ENCODE measurements at places on chromosomes 1 and 21.

DNA sequence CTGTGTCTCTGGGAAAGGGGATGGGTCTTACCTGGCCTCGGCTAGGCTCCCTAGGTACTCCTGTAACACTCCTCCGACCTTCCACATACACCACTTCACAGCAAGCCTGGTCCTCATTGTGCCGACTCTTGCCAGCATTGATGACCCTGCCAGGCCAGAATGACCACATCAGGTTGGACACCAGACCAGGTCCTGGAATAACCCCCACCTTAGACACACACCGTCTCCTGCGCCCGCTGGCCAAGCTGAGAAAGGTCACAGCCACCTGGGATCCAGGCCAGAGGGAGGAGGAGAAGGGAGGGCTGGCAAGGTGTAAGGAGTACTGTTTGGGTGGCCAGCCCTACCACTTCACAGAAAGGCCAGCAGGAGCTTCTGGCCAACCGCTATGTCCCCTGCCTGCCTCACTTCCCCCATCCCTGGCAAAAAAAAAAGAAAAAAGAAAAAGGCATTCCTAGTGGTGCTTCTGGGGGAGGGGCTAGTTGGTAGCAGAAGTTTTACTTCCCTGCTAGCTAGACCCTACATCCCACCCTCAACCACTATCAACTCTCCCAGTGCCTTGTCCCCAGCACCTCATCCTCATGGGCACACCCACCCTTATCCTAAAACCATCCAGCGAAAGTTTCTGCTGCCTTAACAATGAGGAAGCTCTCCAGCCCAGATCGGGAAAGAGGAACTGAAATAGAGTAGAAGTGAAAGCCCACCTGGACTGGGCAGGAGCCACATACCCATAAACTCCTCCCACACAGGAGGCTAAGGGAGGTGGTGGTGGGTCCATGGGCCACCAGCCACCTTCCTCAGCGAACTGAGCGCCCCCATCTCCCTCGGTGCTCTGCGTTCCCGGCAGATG lies 1.4 kb downstream of the PPM1J start:
- DNase-seq, result no peak
- H3K27me3 ChIP-seq, result no peaks in the 10 kb centered on the region
- no peaks in the 10 kb centered on the region for H3K36me3 ChIP-seq
- H3K27ac ChIP-seq, result no peak overlapping the region
- H3K4me1 ChIP-seq, result peaks cover 25% of the 10 kb centered on the region
- H3K4me3 ChIP-seq, result peak overlapping the region; percentile 78

DNA sequence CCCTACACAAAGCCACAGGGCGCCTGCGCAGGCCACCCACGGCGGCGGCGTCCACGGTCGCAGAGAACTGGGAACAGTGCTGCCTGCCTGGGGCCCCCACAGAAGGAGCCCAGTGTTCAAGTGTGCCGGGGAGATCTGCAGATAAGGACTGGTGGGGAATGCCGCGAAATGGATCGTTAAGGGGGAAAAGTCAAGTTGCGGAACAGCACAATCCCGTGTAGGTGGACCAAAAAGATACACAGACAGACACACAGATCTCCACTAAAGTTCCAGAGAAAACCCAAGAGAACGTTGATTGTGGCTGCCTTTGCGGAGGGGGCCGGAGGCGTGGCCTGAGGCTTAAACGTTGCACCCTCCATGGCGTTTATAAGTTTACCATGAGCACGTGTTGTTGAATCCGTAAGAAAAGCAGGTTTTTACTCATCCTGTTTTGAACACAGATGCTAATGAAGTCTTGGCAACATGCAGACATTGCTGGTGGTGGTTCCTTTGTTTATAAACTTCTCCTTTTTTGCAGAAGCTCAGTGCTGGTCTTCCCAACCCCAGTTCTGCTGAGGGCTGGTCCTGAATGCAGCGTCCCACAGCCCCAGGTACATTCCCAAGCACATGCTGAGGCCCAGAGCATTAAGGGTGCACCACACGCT lies 4.1 kb downstream of the SPATC1L start:
- H3K4me3 ChIP-seq, result no peak overlapping the region
- no peak overlapping the region for H3K27ac ChIP-seq
- DNase-seq, result no peak
- no peaks in the 10 kb centered on the region for H3K27me3 ChIP-seq

GRCh38 chr21:42062236-42063022 lies 8.7 kb upstream of the UMODL1 start:
- H3K4me3 ChIP-seq, result no peak overlapping the region
- H3K27ac ChIP-seq, result no peak overlapping the region
- DNase-seq, result no peak
- peaks cover 10% of the 10 kb centered on the region for H3K27me3 ChIP-seq
- H3K36me3 ChIP-seq, result no peaks in the 10 kb centered on the region

DNA sequence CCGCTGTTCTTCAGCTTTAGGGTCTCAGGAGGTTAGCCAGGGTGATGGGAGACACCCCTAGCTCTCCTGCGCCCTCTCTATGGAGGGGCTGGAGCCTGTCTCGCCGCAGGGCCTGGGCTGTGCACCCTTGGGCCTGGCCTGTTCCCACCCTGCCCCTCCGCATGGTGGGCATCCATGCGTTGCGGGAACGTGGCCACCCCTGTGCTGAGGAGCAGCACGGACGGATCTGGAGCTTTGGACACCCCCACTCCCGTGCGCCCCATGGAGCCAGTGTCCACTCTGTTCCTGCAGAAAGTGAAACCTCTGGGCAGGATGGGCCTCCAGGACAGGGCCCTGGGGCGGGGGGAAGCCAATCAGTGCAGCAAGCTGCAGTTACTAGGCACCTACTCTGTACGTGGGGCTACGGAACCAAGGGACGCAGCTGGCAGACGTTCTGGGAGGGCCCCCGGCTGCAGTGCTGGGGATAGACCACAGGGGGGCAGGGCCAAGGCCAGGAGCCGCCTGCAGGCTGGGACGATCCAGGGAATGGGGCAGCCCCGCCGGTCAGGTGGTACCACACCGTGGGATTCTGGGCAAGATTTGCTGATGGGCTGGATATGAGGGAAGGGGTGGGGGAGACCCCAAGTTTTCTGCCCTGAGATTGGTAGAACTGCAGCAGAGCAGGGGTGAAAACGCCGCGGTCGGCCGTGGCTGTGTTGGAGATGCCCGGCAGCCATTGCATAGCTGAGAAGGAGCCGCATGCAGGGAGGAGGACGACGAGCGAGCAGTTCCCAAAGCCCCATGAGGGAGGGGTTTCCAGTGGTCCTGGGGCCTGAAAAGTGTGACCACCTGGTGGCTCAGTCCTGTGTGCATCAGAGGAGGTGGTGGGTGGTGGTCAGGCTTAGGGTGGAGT lies 43.3 kb downstream of the TP73 start:
- H3K4me1 ChIP-seq, result peaks cover 6% of the 10 kb centered on the region
- DNase-seq, result peak; percentile 34
- no peak overlapping the region for H3K27ac ChIP-seq
- H3K27me3 ChIP-seq, result peaks cover 72% of the 10 kb centered on the region
- no peak overlapping the region for H3K4me3 ChIP-seq
- no peaks in the 10 kb centered on the region for H3K36me3 ChIP-seq

- no peaks in the 10 kb centered on the region for H3K27me3 ChIP-seq
- no peak overlapping the region for H3K4me3 ChIP-seq
- H3K36me3 ChIP-seq, result no peaks in the 10 kb centered on the region
- peaks cover 2% of the 10 kb centered on the region for H3K4me1 ChIP-seq
- H3K27ac ChIP-seq, result no peak overlapping the region
- no peak for DNase-seq
Observed at GRCh38 chr1:174819596-174819995, 180.2 kb upstream of the CACYBP start.

DNA sequence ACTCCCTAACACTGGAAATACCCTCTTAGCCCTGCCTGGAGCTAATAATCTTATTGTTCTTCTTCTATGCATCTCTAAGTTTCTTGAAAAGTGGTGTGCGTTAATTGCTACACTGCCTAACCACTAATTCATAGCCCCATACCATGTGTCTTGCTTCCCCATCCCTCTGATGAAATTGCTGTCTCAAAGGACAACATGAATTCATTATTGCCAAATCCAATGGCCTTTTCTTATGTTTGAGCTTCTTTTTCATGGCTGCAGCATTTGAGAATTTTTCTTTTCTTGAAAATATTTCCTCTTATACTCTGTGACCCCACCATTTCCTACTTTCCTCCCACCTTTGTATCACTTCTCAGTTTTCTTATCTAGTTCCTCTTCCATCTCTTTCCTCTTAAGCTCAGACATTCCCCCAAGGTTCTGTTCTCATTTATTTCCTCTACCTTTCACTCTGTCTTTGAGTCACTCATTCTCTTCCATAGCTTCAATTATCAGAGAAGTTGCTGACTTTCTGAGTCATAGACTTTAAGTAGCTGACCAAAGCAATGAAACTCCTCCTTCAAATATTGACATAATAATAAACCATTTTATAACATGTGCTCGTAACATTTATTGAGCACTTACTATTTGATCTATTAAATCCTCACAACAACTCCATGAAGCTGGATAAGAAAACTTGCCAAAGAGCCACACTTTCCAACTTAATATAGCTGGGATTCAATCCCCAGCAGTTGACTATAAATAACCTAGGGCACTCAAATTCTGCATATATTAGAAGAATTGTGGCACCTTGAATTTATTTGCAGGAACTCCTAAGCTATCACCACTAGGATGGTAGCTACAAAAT lies 35.5 kb upstream of the ATP6V1G3 start:
- H3K4me1 ChIP-seq, result no peaks in the 10 kb centered on the region
- no peaks in the 10 kb centered on the region for H3K36me3 ChIP-seq
- DNase-seq, result no peak
- H3K27ac ChIP-seq, result no peak overlapping the region
- no peaks in the 10 kb centered on the region for H3K27me3 ChIP-seq

DNA sequence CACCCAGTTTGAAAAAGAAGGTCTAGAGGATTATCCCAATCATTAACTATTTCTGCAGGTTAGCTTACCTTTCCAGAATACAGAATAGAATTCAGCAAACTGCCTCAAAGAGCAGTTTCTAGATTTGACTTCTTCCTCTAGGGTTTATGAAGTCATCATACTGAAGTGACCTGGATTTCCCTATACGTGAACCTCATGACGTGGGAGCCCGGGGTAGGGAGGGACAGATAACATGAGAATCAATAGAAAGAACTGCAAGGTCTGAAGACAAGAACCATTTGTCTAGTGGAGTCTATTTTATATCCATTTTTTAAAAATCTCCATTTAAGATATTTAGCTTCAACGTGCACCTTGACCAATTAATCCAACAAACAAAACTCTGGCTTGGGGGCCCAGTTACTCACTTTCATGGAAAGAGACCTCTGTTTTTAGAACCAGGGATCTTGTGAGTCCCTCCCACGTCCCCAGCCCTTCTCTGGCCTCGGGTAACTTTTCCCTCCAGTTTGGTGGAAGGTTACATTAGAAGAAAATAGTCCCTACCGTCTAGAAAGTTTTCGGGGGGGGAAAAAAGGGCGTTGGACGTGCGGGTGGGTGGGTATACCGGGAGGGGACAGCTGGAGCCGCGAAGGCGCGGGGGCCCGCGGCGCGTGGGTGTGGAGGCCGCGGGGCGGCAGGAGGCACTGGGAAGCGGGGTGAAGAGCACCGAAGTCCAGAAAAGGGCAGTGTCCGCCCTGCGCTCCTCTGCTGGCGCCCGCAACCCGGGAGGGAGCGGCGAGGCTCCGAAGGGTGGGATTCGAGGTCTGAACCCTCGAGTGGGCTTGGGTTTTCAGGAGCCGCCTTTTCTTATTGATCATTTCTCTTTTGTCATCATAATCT lies 13.8 kb upstream of the POGZ start:
- H3K27me3 ChIP-seq, result peaks cover under 1% of the 10 kb centered on the region
- peaks cover 7% of the 10 kb centered on the region for H3K4me1 ChIP-seq
- no peak overlapping the region for H3K27ac ChIP-seq
- no peaks in the 10 kb centered on the region for H3K36me3 ChIP-seq
- DNase-seq, result peak; percentile 61
- H3K4me3 ChIP-seq, result peak overlapping the region; percentile 80

GRCh38 chr1:192476802-192477298 lies 98.7 kb upstream of the RGS1 start:
- no peak overlapping the region for H3K27ac ChIP-seq
- H3K4me1 ChIP-seq, result peaks cover 2% of the 10 kb centered on the region
- no peak overlapping the region for H3K4me3 ChIP-seq
- H3K36me3 ChIP-seq, result no peaks in the 10 kb centered on the region
- H3K27me3 ChIP-seq, result no peaks in the 10 kb centered on the region

DNA sequence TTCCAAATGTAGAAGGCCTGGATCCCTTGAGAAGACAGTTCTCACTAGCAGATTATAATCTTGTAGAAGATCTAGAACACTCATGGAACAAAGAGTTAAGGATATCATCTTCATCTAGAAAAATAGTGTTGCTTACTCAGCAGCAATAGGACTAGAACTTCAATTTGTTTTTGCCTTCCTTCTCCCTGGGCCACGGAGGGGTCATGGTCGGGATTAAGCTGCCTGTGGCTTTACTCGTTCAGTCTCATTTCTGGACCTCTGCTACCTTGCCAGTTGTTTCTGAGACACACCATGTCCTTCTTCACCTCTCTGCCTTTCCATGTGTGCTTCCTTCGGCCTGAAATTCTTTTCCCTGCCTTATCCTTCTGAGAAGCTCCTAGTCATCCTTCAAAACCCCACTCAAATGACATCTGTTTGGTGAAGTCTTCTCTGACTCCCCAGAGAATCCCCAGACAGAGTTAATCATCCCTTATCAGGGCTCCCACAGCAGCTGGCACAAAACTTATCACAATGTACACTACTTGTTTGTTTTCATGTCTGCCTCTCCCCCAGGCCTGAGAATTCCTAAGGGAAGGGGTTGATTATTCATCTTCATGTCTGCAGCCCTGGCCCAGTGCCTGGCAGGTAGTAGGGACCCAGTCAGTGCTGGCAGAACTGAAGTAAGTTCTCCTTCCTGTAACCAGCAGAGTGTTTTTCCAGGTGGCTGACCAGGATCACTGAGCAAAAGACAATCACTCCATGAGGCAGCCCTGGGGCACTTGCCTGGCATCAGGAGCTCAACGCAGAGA lies 15.5 kb upstream of the SNX27 start:
- peak; percentile 35 for DNase-seq
- no peak overlapping the region for H3K4me3 ChIP-seq
- no peaks in the 10 kb centered on the region for H3K36me3 ChIP-seq
- no peaks in the 10 kb centered on the region for H3K27me3 ChIP-seq

DNA sequence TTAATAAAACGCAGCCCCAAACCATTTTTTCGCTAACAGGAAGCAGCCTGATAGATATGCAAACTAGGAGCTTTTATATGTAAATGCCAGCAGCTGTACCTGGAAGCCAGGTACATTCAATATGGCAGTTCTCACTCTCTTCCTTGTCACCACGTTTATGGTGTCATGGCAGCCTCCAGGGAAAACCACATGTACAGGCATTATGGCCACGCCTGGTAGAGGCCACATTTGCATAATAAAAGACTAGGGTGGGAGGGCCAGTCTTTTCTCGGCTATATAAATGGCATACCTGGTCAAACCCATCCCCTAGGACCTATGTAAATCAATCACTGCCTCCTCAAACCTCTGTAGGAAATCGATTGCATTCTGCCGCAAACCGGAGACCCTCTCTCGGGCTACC lies 247.5 kb downstream of the NEGR1 start:
- no peaks in the 10 kb centered on the region for H3K27me3 ChIP-seq
- H3K36me3 ChIP-seq, result no peaks in the 10 kb centered on the region
- no peak overlapping the region for H3K27ac ChIP-seq
- no peak for DNase-seq
- no peak overlapping the region for H3K4me3 ChIP-seq

- H3K36me3 ChIP-seq, result peaks cover 6% of the 10 kb centered on the region
- H3K27ac ChIP-seq, result peak overlapping the region; percentile 83
- H3K27me3 ChIP-seq, result no peaks in the 10 kb centered on the region
- DNase-seq, result no peak
Observed at GRCh38 chr1:225428881-225429455, 1.1 kb upstream of the LBR start.

GRCh38 chr1:16385659-16386453 lies 18.8 kb downstream of the SZRD1 start:
- no peak overlapping the region for H3K4me3 ChIP-seq
- peak overlapping the region; percentile 48 for H3K27ac ChIP-seq
- peaks cover 20% of the 10 kb centered on the region for H3K4me1 ChIP-seq
